SHP77 (cell line): ENCODE measurements at places on chromosomes 5 and 9.

- no peak for DNase-seq
Measured at GRCh38 chr9:136014924-136015633, 53.9 kb upstream of the UBAC1 start.

DNA sequence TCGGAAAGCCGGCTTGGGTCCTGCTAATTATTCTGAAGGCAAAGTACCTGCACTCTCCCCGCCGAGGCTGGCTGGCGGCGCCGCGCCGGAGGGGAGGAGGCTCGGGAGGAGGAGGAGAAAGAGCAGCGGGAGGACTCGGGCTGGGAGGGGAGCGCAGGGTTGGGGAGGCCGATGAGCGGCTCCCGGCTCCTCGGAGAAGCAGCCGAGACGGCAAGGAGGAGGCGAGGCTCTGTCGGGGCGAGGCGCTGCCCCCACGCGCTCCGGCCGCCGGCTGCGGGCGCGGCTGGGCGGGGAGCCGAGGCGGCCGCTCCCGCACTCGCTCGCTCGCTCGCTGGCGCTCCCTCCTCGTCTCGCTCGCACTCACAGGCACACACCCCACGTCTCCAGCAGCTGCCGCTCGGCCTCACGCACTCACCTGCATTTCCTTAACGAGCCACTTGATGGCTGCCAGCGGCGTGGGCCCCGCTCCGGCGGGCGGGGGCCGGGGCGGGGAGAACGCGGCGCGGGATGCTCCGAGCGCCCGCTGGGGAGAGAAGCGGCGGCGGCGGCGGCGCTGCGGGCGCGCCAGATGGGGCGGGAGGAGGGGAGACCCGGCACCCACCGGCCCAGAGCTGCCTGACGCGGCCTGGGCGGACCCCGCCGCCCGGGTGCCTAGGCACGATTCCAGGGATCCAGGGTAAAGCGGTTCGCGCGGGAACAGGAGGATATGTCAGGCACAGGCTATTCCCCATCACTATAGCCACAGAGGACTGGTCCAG lies at the start of gene PTPRD:
PTPRD (minus strand) TSS at position 362 of the 758 bp plus-strand sequence.
- peak; percentile 24 for DNase-seq

DNA sequence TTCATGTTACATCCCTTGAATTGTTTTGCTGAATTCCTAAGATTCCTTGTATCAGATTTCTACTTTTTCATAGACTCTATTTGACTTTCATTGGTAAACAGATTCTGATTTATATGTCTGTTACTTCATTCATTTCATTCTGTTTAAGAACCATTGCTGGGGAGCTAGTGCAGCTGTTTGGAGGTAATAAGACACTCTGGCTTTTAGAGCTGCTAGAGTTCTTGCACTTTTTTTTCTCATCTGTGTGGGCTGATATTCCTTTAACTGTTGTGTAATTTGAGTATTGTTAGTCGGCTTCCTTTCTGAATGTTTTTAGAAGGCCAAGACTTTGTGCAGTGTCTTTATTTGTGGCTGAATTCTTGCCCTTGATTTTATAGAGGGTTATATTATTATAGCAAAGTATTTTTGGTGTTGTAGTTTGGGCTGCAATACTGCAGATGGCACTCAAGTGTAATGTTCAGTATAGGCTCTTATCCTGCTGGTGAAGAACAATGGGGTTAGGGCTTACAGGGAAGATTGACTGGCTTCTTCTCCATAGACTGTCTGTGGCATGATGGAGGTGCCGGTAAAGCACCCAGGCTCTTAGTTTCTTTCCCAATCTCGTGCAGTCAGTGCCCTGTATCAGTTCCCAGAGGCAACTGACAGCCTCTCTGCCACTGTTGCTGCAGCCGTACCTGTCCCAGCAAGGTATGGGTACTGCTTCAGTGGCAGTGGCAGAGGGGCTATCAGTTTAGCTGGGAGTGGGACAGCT lies 162.2 kb downstream of the OXCT1 start:
- DNase-seq = peak; percentile 79

DNA sequence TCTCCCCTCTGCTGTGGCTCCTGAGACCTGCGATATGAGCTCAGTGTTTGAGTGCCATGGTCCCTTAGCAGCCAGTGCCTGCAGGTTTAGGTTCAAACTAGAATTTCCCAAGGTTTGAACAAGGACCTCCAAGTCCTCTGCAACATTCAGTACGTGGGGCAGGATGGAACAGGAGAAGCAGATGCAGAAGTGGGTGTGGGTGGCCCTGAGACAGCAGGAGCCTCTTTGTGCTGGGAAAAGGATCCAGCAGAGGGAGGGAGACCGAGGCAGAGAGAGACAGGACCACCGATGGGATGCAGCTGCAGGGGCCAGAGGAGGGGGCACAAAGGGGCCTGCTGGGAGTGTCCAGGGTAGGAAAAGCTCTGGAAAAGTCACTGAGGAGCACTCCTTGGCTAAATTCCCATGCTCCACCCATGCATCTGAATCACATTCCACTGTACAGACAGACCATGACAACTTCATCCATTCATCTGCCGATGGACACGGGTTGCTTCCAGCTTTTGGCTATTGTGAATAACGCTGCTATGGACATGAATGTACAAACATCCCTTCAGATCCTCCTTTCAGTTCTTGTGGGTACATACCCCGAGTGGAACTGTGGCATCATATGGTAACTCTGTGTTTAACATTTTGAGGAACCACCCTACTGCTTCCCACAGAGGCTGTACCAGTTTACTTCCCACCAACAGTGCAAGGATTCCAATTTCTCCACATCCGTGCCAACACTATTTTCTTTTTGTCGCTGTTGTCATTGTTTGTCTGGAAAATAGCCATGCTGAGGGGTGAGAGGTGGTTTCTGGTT lies 26.7 kb upstream of the SUSD3 start:
- no peak for DNase-seq

DNA sequence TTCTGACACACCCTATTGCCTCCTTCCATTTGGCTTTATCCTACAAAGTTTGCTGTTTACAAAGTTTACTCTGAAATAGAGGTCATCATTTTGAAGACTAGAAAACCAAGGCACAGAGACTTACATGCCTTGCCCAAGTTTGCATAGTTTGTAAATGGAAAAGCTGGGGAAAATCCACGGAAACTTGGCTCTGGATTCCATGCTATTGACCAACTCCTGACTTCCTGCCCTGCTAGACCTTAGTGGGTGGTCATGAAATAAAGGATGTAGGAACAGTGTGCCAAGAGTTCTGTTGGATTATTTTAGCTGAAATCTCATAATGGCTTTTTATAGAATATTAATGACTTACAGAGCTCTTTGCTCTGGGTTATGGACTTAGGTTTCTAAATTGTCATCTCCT lies 69.5 kb downstream of the GRIA1 start:
- no peak for DNase-seq

- DNase-seq = no peak
Measured at GRCh38 chr9:124743686-124744348, 27.3 kb downstream of the NR6A1 start.

DNA sequence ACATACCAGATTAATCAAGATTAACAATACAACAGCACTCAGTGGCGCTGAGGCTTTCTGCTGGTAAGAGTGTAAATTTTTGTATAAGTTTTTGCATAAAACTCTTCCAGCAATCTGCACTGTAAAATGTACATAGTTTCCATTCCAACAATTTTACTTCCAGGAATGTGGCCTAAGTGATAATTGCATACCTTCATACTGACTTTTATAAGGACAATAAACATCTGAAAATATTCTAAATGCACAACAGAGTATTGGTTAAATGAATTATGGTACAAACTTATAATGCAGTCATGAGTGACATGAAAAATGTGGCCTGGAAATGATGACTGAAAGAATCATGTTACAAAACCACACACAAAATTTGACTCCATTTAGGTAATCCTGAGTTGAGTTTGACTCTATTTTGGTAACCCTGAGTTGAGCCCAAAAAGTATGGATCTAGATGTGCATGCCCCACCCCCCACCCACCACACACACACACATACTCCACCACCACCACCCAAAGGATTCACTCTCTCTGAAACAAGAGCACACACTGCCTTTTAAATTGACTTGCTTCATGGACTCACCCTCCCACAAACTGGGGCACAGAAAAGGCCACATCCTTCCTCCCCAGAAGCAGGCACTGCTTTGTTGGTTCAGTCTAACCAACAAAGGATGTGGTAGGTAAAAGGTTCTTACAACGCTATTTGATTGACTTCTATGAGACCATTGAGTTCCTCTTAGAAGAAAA lies 137.6 kb downstream of the SUSD1 start:
- no peak for DNase-seq

DNA sequence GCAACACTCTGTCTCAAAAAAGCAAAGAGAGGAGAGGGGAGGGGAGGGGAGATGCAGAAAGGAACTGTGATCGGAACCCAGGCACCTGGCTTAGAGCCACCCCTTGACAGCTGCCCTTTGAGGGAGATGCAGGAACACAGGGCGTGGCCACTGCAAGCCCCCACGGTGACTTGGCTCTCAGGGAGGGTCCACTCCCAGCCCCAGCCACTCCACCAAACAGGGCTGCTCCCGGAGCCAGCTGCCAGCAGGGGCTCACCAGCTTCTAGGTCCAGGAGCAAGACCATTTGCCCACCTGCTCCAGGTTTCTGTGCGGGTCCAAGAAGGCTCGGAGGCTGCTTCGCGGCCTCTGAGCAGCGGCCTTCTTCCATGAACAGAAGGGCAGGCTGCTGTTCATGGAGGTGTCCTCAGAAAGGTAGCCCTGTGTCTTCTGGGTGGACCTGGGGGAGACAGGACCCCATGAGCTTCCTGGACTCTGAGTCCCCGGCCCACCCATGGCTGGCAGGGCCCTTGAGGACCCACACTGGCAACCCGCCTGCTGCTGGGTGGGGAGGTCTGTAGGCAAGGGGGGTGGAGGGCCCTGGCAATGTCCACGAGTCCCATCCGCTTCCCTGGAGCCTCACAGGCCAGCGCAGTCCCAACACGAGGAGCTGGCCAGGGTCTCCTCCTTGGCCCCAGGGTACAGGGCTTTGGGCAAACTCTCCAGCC lies 7.9 kb downstream of the C9orf50 start:
- DNase-seq = no peak

DNA sequence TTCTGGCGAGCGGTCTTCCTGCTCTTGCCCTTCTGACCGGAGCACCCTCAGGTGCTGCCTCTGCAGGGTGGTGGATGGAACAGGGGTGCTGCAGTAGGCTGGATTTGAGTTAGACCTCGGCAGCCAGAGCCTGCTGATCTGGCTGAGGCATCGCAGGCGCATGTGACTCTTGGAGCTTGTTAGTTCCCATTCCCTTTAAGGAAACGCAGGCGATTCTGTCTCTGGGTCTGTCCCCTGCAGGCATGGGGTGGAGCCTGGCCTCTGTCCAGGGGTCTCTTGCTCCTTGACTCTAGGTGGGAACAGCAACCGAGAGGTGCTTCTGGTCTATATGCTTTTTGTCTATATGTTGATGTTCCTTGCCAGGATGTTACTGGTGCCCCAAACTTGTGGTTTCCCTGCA lies 3.1 kb downstream of the WNK2 start:
- no peak for DNase-seq

GRCh38 chr5:36777105-36777757 lies 99.3 kb upstream of the NIPBL start:
- peak; percentile 63 for DNase-seq
